Activated CD4-positive, alpha-beta memory T cell treated with anti-CD3 and anti-CD28 coated beads for 36 hours (primary cell): ENCODE measurements at places on chromosomes 1 and 21. TPM values are rescaled to one million over a fixed set of nuclear protein-coding genes. Genes with fewer than 3 reads are reported as not detected.

The TMEM200B gene
- total RNA-seq = 1.5 TPM

The KCND3 gene
- total RNA-seq = not detected

The ZZZ3 gene
- 29.8 TPM for total RNA-seq

The TEX38 gene
- 0.21 TPM for total RNA-seq

The AMY2A gene
- total RNA-seq = not detected

The C1orf105 gene
- total RNA-seq = not detected

The GPR157 gene
- total RNA-seq = 3.5 TPM

The DNAH14 gene
- total RNA-seq = 0.55 TPM

The APCS gene
- total RNA-seq = not detected

The UQCRH gene
- total RNA-seq = 353 TPM

The ZSWIM5 gene
- 0.51 TPM for total RNA-seq

The PODN gene
- total RNA-seq = not detected

The RSPH1 gene
- total RNA-seq = 0.53 TPM

The COL11A1 gene
- not detected for total RNA-seq

The EPHA2 gene
- total RNA-seq = 0.33 TPM

The CFAP107 gene
- total RNA-seq = not detected

The DSTYK gene
- 9.0 TPM for total RNA-seq

The SLC45A3 gene
- total RNA-seq = 0.56 TPM

The CRABP2 gene
- total RNA-seq = 2.3 TPM

The CTSK gene
- 1.7 TPM for total RNA-seq

The AGMAT gene
- 15.2 TPM for total RNA-seq

The AVPR1B gene
- not detected for total RNA-seq

The OR6N2 gene
- not detected for total RNA-seq

The ITLN2 gene
- not detected for total RNA-seq

The ABCB10 gene
- total RNA-seq = 30.8 TPM

The USH2A gene
- total RNA-seq = not detected

The CDC42 gene
- 314 TPM for total RNA-seq

The TAS1R1 gene
- not detected for total RNA-seq

The TRABD2B gene
- total RNA-seq = not detected

The DMRTA2 gene
- total RNA-seq = not detected

The IL20 gene
- total RNA-seq = not detected

The INAVA gene
- total RNA-seq = not detected

The USP48 gene
- total RNA-seq = 91.1 TPM

The FMN2 gene
- total RNA-seq = not detected

The SYCP1 gene
- not detected for total RNA-seq

The TNNI3K gene
- total RNA-seq = 0.38 TPM

The CLDN17 gene
- not detected for total RNA-seq

The GON4L gene
- 51.2 TPM for total RNA-seq

The POGK gene
- total RNA-seq = 43.1 TPM

The SLC5A9 gene
- total RNA-seq = not detected

The KPRP gene
- total RNA-seq = not detected

The EFNA1 gene
- 0.24 TPM for total RNA-seq

The CPTP gene
- total RNA-seq = 13.1 TPM

The NCSTN gene
- 42.6 TPM for total RNA-seq

The FAM89A gene
- total RNA-seq = 15.1 TPM

The CLCNKA gene
- not detected for total RNA-seq

The SOAT1 gene
- 42.9 TPM for total RNA-seq

The RBM11 gene
- total RNA-seq = 1.5 TPM

The LY9 gene
- total RNA-seq = 4.8 TPM

The CYP2J2 gene
- total RNA-seq = 0.68 TPM

The PLEKHO1 gene
- 31.8 TPM for total RNA-seq

The BRINP3 gene
- total RNA-seq = not detected

The LCE6A gene
- total RNA-seq = not detected

The PRAMEF1 gene
- total RNA-seq = not detected

The FCMR gene
- total RNA-seq = 65.7 TPM

The KANK4 gene
- not detected for total RNA-seq

The ENTREP3 gene
- 34.1 TPM for total RNA-seq

The ACAP3 gene
- 32.0 TPM for total RNA-seq

The CFHR4 gene
- total RNA-seq = not detected
